Stimulated activated CD8-positive, alpha-beta memory T cell treated with anti-CD3 and anti-CD28 coated beads, Interleukin-7, amount 100 ng/mL, for 1 hour (primary cell): ENCODE measurements at places on chromosomes 5 and 9.

DNA sequence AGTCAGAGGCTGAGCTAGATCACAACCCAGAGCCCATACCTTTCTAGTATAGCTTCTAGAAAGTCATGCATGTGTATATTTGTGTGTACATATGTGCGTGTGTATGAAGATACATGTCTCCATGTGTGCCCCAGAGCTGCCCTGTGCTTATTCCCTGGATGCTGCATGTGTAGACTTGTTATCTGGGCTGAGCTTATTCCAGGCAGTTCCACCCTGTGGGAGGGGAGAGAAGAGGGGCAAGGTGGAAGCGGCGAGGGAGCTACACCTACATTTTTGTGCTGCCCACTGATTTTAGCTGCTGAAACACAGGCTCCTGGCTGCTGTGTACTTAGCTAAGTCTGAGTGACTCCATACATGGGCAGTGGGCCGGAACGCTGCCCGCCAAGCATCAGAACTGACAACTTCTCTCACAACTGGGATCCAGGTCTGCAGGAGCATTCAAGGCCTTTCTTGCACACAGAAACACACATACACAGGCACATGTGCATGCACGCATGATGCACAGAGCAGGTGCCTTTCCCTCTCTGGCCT, 38.0 kb upstream of the XPA start:
- DNase-seq = no peak

GRCh38 chr5:57346328-57346727, 136.3 kb downstream of the ACTBL2 start:
- DNase-seq = no peak

GRCh38 chr5:5025774-5026408, 114.2 kb upstream of the ADAMTS16 start:
- no peak for DNase-seq

DNA sequence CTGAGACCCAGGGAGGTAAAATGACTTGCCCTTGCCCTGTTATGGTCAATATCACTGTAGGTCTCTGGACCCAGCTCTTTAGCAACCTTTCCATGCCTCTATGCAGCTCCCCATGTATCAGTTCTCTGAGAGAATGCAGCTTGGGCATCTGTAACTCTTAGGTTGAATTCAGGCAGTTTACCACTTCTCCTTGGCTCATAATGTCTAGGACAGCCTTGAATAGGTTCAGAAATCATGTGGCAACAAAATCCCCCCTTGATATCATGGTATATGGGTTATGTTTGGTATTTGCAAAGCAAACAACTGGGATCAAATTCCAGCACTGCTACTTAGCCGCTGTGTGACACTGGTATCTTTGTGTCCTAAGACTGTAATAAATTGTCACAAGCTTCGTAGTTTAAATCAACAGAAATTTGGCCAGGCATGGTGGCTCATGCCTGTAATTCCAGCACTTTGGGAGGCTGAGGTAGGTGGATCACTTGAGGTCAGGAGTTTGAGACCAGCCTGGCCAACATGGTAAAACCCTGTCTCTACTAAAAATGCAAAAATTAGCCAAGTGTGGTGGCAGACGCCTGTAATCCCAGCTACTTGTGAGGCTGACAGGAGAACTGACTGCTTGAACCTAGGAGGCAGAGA, 10.7 kb upstream of the SUB1 start:
- no peak for DNase-seq

DNA sequence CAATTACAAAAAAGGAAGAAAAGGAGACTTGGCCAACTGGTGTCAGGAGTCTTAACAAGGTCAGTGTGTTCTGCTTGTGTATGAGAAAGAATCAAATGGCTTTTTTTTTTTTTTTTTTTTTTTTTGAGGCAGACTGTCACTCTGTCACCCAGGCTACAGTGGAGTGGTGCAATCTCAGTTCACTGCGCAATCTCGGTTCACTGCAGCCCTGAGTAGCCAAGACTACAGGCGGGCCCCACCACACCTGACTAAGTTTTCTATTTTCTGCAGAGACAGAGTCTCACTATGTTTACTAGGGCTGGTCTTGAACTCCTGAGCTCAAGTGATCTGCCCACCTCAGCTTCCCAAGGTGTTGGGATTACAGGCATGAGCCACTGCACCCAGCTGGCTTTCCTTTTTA, 3.1 kb upstream of the IL7R start:
- peak; percentile 24 for DNase-seq

- no peak for DNase-seq
These were observed 3.0 kb upstream of the UBE2R2 start for GRCh38 chr9:33813712-33814641.

GRCh38 chr9:82535432-82535998, 527.4 kb downstream of the RASEF start:
- no peak for DNase-seq
